Activated CD8-positive, alpha-beta memory T cell treated with anti-CD3 and anti-CD28 coated beads, Interleukin-2, amount 10 ng/mL, durations not matched to agents 7 days and 5 days (primary cell): ENCODE measurements at places on chromosomes 12 and 14.
A peak's percentile ranks its signal among the peaks of the same experiment; 100 is the strongest.

DNA sequence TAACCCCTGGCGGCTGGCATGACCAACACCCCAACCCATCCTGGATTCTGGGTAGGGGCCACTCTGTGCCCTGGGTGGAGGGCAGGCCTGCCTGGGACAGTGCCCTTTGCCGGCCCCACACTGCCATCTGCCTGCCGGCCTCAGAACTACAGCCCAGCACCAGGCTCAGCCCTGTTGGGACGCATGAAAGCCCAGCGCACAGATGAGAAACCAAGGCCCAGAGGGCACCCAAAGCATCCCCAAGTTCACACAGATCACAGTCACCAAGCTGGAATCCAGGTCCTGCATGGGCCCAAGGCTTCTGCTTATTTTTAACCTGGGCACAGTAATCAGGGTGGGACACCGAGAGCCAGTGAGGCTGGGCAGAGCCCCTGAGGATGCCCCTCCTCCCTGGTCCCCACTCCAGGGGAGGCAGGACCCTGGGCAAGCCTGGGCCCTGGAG, 26.2 kb downstream of the RFLNA start:
- H3K36me3 ChIP-seq, result peaks cover 22% of the 10 kb centered on the region
- H3K4me3 ChIP-seq, result no peak overlapping the region
- peak; percentile 75 for DNase-seq
- H3K27ac ChIP-seq, result no peak overlapping the region

DNA sequence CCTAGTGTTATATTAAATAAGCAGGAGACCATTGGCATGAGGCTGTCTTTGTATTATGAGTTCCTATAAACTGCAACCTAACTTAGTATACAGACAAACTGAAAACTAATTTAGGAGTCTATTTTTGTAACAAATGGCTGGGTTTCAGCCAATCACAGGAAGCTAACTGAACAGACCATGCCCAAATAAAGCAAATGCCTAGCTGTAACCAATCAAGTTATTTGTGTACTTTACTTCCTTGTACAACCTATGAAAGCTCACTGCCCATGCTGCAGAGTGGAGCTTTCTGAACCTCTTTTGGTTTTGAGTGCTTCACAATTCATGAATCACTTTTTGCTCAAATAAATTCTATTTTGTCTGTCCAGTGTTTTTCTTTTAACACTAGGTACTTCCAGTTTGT, 41.6 kb downstream of the GUCY2C start:
- peaks cover 3% of the 10 kb centered on the region for H3K27me3 ChIP-seq
- DNase-seq, result no peak
- H3K4me3 ChIP-seq, result no peak overlapping the region
- no peaks in the 10 kb centered on the region for H3K36me3 ChIP-seq
- no peak overlapping the region for H3K27ac ChIP-seq

- H3K4me3 ChIP-seq, result no peak overlapping the region
- H3K4me1 ChIP-seq, result peaks cover 4% of the 10 kb centered on the region
- H3K27ac ChIP-seq, result no peak overlapping the region
- DNase-seq, result no peak
These were observed 354.2 kb upstream of the ATP2B1 start for GRCh38 chr12:90062799-90063198.

GRCh38 chr14:23931721-23932289, 21.8 kb upstream of the DHRS4 start:
- no peaks in the 10 kb centered on the region for H3K36me3 ChIP-seq
- no peak overlapping the region for H3K4me3 ChIP-seq
- H3K27ac ChIP-seq, result no peak overlapping the region
- H3K4me1 ChIP-seq, result no peaks in the 10 kb centered on the region
- no peak for DNase-seq

- peaks cover 59% of the 10 kb centered on the region for H3K36me3 ChIP-seq
- no peaks in the 10 kb centered on the region for H3K27me3 ChIP-seq
- H3K4me3 ChIP-seq, result no peak overlapping the region
- DNase-seq, result no peak
- no peak overlapping the region for H3K27ac ChIP-seq
- H3K4me1 ChIP-seq, result peaks cover 5% of the 10 kb centered on the region
These were observed 7.3 kb upstream of the MYO1A start for GRCh38 chr12:57057067-57057751.

GRCh38 chr12:100661300-100661951, 87.9 kb downstream of the GAS2L3 start:
- H3K4me1 ChIP-seq, result no peaks in the 10 kb centered on the region
- no peaks in the 10 kb centered on the region for H3K27me3 ChIP-seq
- no peaks in the 10 kb centered on the region for H3K36me3 ChIP-seq
- no peak for DNase-seq
- no peak overlapping the region for H3K27ac ChIP-seq

DNA sequence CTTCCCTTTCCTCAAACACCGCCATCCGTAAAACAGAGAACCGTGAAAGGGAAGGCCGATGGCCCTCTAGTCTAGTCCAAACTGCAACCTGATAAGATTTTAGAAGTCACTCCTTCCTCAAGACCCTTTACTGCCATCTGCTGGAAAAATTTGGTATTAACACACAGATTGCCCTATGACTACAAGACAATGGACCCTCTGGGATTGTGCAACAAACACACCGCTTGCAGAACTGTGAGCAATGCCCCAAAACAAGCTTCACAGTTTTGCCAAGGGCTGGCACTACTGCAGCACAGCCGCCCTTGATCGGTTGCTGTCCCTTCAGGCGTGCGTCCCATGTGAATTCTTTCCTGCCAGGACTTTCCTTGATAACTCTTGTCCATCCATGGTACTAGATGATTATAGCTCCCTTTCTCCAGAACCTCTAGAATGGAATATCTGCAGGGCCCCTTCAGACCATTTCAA, 23.1 kb downstream of the LLPH start:
- H3K4me3 ChIP-seq, result no peak overlapping the region
- DNase-seq, result peak; percentile 64
- no peak overlapping the region for H3K27ac ChIP-seq
- H3K36me3 ChIP-seq, result no peaks in the 10 kb centered on the region

DNA sequence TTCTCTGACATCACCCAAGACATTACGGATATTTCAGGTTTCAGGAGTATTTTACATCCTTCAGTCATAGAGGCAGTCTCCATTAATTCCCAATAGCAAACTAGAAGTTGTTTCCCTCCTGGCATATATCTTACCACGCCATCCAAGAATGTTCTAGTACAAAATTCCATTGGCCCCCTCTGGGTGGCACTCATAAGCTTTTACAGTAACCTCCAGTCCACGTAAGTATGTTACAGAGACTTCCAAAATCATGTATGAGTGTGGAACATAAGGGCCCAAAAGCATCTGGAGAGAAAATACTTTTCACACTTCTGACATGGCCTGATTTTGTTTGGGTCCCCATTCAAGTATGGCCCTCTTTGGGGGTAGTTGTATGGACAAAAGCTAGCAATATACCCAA, 58.1 kb upstream of the DHRS4 start:
- peaks cover 16% of the 10 kb centered on the region for H3K27me3 ChIP-seq
- DNase-seq, result no peak
- H3K36me3 ChIP-seq, result no peaks in the 10 kb centered on the region
- H3K27ac ChIP-seq, result no peak overlapping the region
- H3K4me1 ChIP-seq, result no peaks in the 10 kb centered on the region

- no peaks in the 10 kb centered on the region for H3K27me3 ChIP-seq
- no peak overlapping the region for H3K27ac ChIP-seq
- no peak overlapping the region for H3K4me3 ChIP-seq
- peaks cover 7% of the 10 kb centered on the region for H3K36me3 ChIP-seq
These were observed 111.3 kb downstream of the AEBP2 start for GRCh38 chr12:19550626-19551025.

DNA sequence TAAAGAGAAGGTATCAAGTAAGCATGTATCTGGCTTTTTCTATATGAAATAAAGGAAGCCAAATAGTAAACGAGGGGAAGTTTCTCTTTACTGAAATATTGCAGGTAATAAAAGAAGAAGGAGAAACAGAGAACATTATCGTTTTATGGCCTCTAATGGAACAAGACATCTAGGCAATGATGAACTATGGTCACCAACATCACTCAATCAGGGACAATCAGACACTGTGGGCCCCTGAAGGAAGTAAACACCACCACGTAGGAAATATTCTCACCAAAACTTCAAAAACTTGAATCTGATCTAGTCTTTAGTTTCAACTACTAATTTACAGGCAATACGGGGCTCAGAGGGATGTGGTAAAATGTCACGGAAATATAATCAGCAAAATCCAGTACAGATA, 15.9 kb downstream of the HEBP1 start:
- H3K36me3 ChIP-seq, result peaks cover 2% of the 10 kb centered on the region
- no peaks in the 10 kb centered on the region for H3K4me1 ChIP-seq
- no peak overlapping the region for H3K27ac ChIP-seq
- H3K4me3 ChIP-seq, result no peak overlapping the region

- H3K4me3 ChIP-seq, result no peak overlapping the region
- DNase-seq, result no peak
- H3K27me3 ChIP-seq, result no peaks in the 10 kb centered on the region
- no peaks in the 10 kb centered on the region for H3K36me3 ChIP-seq
- peaks cover 31% of the 10 kb centered on the region for H3K4me1 ChIP-seq
- H3K27ac ChIP-seq, result no peak overlapping the region
These were observed 122.4 kb downstream of the SLC25A47 start for GRCh38 chr14:100445436-100446088.

DNA sequence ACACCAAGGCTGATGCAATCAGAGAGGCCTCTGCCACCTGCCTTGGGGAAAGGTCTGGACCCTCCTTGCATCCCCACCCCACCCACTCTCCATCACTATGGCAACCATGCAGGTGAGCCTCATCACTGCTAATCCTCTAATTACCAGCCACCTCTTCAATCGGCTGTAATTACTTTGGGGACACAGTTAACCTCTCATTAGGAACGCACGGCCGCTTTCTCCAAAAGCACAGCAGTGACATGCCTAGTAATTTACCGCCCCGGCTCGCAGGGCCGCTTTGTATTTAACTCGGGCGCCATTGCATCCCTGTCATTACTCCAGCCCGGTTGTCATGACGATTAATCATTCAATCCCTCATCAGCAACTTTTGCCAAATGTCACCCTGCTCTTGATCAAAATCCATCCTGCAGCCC, 36.3 kb upstream of the FAM222A start:
- H3K4me1 ChIP-seq, result no peaks in the 10 kb centered on the region
- no peak overlapping the region for H3K27ac ChIP-seq
- H3K4me3 ChIP-seq, result no peak overlapping the region
- no peaks in the 10 kb centered on the region for H3K36me3 ChIP-seq

- H3K36me3 ChIP-seq, result no peaks in the 10 kb centered on the region
- H3K4me1 ChIP-seq, result peaks cover 37% of the 10 kb centered on the region
- peak overlapping the region; percentile 64 for H3K27ac ChIP-seq
- H3K27me3 ChIP-seq, result peaks cover under 1% of the 10 kb centered on the region
- H3K4me3 ChIP-seq, result peak overlapping the region; percentile 27
These were observed 5.2 kb upstream of the HSP90B1 start for GRCh38 chr12:103924761-103925641.

GRCh38 chr12:64900540-64900939, 76.1 kb downstream of the TBC1D30 start:
- no peaks in the 10 kb centered on the region for H3K36me3 ChIP-seq
- DNase-seq, result no peak
- peaks cover 12% of the 10 kb centered on the region for H3K27me3 ChIP-seq
- H3K27ac ChIP-seq, result no peak overlapping the region
- H3K4me1 ChIP-seq, result no peaks in the 10 kb centered on the region

- no peak for DNase-seq
- H3K36me3 ChIP-seq, result peaks cover 16% of the 10 kb centered on the region
- H3K4me3 ChIP-seq, result no peak overlapping the region
- H3K4me1 ChIP-seq, result peaks cover 25% of the 10 kb centered on the region
These were observed 8.6 kb upstream of the SNAPC1 start for GRCh38 chr14:61753631-61754030.

DNA sequence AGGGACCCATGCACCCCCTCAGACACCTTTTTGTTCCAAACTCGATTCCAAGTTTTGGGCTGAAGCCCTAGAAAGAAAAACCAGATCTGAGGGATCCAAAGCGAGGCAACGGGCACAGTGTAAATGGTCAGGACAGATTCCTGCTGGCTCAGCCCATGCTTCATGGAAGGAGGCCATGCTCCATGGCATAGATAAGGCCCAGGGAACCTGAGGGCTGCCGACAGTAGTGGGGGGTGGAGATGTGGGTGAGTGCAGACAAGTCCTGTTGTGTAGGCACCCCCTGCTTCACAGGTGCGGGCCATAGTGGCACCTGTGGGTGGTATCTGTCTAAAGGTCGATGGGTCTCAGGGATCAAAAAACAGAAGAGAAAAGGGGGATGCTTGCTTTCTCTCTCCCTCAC, 42.1 kb downstream of the TNFAIP2 start:
- peaks cover 3% of the 10 kb centered on the region for H3K4me1 ChIP-seq
- no peak overlapping the region for H3K4me3 ChIP-seq
- no peak overlapping the region for H3K27ac ChIP-seq
- H3K36me3 ChIP-seq, result no peaks in the 10 kb centered on the region
- DNase-seq, result no peak

DNA sequence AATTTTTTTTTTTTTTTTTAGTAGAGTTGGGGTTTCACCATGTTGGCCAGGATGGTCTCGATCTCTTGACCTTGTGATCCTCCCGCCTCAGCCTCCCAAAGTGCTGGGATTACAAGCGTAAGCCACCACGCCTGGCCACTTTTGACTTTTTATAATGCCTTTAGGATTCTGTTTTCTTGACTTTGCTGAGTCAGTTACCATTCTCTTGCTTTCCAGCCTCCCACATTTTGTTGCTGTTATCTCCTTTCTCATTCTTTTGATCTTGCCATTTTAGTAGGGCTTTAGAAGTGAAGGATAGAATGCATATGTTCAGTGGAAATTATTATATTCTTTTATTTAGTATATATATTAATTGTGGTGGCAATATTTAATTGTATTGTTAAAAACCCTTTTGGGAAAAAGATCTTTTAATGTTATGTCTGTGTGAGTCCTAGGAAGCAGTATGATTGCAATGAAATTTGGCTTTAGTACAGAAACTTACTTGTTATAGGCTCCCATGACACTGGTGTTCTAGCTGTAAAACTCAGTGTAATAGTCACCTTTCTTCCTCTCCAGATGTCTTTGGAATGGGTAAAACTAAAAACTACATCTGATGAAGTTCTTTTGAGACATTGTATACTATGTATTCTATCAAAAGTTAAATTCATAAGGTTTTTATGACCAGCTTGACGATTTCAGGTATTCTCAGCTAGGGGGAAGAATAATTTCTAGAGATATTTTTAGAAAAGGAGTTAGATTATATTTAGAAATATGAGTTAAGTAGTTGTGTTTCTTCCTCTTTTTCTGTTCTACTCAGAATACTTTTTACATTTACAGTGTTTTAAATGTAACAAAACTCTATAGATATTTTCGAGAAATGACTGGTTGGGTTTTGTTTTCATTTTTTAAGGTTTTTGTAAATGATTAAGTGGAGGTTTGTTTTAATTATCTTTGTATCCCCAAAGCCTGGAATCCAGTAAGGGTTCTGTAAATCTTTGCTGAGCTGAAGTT, 74.7 kb downstream of the APAF1 start:
- no peak for DNase-seq
- peaks cover 38% of the 10 kb centered on the region for H3K36me3 ChIP-seq
- H3K27ac ChIP-seq, result no peak overlapping the region

GRCh38 chr14:66038618-66039017, 447.6 kb upstream of the CCDC196 start:
- peaks cover 6% of the 10 kb centered on the region for H3K4me1 ChIP-seq
- H3K27me3 ChIP-seq, result peaks cover 18% of the 10 kb centered on the region
- no peak overlapping the region for H3K4me3 ChIP-seq
- H3K27ac ChIP-seq, result no peak overlapping the region
- peaks cover 2% of the 10 kb centered on the region for H3K36me3 ChIP-seq
- no peak for DNase-seq
